Activated CD8-positive, alpha-beta memory T cell treated with anti-CD3 and anti-CD28 coated beads for 1 hour (primary cell): ENCODE measurements at places on chromosomes 2 and 18.

DNA sequence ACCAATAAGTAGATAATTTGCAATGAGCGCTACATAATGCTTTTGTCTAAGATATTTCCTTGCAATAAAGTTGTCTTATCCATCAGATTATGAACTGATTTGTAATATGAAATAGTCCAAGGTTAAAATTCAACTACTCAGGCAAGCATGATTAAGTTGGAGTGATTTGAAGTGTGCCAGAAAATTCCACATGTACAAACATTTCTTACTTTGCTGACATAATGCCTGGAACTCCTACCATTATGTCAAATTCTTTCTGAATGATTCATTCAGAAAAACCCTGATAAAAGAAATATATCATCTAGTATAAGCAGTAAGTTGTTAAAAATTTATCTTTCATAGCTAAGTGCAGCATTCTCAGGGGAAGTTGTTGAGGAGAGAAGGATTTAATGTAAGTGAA, 87.3 kb downstream of the CBLN2 start:
- no peak for DNase-seq

GRCh38 chr2:183604065-183604464, 479.8 kb downstream of the NUP35 start:
- DNase-seq = no peak

- no peak for DNase-seq
Measured at GRCh38 chr2:25817630-25818029, 60.7 kb downstream of the ASXL2 start.

- no peak for DNase-seq
Measured at GRCh38 chr2:33336036-33336625, 140.3 kb upstream of the RASGRP3 start.

DNA sequence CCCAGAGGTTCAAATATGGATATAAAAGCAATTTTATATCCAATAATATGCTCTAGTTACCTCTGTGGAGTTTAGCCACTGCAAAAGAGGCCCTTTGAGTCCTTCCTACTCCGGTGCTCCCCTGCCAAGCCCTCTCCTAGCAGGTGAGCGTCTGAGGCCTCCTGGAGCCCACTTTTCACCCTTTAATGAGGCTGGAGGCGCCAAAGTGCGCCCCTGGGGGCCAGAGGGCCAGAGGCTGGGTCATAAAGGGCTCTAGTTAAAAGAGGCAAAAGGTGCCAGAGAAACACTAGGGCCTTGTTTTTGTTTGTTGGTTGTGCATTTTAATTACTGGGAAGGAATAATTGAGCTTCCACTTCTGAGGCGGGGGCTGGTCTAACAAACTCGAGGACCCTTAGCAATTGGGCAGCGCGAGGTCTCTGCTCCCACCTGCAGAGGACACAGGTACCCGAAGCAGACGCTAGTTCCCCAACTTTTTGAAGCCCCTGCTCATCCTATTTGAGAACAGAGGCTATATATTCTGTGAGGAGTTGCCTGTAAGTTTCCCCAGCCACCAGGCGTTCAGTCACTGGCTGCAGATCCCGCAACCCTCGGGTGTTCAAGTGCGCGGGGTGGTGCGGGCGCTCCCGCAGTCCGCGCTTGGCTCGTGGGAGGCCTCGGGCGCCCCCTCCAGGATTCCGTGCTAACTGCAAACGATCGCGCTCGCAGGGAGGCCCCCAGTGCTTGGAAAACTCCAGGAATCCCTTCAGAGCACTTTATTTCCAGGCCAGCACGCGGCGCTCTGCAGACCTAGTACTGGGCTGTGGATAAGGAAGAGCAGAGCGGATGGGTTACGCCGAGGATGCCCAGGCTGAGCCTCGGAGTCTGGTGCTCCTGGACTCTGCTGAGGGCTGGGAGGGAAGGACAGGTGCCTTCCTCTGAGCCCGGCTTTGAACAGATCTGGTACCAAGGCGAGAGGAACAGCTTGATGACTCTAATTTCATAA, 14.1 kb downstream of the MSGN1 start:
- no peak for DNase-seq

GRCh38 chr18:34956663-34957062, 84.5 kb upstream of the MAPRE2 start:
- no peak for DNase-seq

GRCh38 chr2:176566496-176566895, 297.3 kb downstream of the MTX2 start:
- DNase-seq = no peak

DNA sequence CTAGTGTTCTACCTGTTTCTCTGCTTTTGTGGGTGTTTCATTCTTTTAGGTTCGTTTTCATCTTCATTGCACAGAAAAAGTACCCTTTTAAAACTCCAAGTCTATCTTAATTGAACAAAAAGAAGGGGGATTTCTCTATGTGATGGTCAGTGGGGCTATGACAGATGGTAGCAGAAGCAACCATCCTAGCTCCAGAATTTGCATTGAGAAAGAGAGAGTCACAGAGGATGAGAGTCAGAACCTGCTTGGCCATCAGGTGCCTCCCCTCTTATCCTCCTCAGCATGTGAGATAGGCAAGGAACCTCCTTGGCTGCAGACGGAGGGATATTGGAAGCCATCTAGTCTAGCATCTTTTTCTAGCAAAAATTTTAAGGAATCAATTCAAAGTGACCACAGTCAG, 398.0 kb upstream of the DCC start:
- no peak for DNase-seq

DNA sequence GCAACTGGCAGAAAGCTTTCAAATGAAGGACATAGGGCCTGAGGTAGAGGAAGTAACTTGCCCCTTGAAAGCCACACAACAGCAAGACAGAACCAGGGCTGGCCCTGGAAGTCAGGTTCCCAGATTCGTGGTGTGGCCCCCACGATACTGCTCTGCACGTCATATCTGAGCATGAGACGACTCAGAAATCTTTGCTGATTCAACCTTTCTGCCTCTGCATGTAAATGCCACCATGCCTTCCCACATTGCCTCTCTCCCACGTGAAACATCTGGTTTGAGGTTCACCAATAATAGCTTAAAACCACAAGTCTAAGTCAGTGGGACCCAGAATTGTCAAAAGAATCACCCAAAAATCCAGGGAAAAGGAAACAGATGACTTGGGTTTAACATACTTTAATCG, 214.0 kb upstream of the TRIB2 start:
- no peak for DNase-seq

DNA sequence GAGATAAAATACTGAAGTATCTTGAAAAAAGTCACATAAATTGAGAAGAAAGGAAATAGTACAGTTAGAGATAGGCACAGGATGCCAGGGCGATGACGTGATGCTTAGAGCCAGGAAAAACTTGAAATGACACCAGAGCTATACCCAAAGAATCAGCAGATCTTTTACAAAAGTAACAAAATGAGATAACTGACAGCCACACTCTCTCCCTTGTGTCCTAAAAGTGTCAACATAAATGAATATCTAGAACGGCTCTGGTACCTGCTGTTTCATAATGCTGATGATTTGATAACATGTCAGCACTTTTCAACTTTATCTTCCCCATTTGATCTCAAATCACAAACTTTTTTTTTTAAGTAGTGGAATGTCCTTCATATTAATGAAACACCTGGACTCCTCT, 45.6 kb upstream of the ZC3H15 start:
- no peak for DNase-seq

DNA sequence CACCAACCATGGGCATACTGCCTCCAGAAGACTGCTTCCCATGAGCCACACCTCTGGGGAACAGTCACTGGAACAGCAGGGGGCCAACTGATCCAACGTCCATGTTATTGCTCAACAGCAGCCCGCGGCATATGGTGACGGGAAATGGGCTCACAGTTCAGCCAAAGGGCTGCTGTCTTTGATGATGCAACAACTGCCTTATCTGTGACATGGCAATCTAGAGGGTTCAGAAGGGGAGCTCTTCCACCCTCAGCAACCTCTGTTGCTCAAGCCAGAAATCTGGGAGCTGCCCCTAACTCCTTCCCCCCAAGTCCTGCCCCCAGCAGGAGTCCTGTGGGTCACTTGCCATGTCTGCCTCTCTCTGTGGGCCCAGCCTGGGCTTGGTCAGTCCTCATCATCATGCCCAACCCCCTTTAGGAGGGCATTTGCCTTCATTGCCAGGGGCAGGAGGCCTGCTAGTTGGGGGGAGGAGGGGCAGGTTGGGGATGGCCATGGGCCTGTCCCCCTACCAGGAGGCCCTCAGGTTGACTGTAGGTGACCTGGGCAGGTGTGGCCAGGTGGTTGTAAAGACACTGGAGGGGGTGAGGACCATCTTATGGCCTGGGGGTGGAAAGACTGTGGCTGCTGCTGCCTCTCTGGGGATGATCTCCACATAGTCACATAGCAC, 212.9 kb downstream of the CYP26B1 start:
- DNase-seq = no peak

DNA sequence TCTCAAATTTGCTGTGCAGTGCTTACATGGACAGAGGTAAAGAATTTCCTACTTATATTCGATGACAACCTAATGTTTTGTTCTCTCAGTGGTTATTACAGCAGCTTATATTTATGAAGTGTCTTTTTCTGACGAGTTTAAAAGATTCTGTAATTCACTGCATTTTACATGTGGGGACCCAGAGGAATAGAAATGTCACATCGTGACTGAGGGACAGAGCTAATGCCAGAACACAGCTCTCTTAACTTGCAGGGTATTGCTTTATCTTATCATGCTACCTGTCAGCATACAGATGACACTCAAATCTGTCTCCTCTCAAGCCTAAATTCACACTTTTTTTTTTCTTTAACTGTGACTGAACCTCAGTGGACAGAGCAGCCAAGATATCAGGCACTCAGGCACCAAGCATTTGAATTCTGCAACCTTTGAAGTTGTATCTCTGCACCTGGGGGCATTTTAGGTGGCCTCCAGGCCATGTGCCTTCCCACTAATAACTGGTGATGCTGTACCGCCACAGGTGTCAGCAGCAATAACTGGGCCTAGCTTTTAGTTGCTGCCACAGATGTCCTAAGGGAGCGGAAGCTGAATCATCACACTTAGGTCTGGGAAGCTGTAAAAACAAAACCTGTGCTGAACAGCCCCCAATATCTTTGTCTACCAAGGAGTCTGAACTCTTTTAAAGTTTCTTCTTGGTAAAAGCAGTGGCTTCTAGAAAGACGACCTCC, 315.8 kb upstream of the NRP2 start:
- no peak for DNase-seq

- no peak for DNase-seq
Measured at GRCh38 chr2:186064507-186064906, 325.9 kb downstream of the FSIP2 start.

DNA sequence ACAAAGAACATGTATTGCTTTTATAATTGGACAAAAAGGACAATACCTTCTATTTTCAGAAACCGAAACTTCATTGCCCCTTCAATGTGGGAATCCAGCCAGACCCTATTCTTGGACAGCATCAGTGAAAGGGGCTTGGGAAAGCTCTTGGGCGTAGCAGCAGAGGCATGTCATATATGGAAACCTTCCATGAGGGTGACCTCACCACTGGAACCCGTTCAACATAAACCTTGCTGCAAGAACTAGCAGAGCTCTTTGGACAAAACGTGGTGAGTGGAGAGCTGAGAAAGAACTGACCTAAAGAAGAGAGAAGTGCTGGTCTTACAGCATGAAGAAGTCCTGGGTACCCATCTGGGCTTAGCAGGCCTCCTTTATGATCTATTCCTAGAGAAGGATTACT, 22.7 kb upstream of the ACTG2 start:
- DNase-seq = no peak

DNA sequence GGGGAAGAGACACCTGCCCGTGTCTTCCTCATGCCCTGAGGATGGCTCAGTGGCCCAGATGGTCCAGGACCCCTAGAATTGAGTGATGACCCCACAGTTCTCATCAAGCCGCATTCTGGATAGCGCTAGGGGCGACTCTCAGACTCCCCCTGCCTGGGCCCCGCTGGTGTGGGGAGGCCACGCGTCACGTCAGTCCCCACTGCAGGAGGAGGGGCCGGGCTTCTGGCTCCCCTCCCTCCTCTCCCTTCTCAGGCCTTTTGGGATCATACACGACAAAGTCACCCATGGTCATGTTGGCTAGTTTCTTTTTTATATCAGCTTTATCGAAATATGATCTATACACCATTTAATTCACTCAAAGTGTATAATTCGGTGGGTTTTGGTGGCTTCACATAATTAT, 61.5 kb downstream of the NFATC1 start:
- no peak for DNase-seq

DNA sequence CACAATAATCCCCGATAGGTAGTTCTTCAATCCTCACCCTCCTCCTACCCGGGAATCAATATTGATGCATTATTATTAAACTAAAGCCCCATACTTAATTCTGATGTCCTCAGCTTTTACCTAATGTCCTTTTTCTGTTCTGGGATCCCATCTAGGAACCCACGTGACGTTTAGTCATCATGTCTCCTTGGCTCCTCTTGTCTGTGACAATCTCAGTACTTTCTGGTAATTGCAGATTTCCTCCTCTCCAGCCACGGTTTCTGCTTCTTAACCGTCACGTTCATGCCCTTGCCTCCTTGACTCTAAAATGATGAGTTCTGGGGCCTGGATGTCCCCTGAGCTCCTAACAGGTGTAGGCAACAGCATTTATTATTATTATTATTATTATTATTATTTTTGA, 2.9 kb upstream of the DGKD start:
- DNase-seq = no peak

DNA sequence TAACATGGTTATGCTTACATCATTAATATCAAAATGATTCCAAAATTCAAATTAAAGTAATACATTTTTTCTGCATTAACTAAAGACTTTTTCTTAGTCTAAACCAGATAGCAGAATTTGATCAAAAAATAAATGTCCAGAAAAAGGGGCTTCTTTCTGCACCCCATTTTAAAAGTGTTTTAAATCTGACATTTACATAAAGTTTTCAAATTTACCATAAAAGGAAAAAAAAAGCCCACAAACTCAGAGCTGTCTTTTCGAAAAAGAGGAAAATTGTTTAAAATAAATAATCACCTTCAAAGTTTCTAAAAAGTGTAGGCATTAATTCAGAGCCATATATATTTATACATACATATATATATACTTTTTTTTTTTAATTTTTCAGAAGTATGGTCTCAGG, 1.5 kb downstream of the FASTKD1 start:
- DNase-seq = no peak

GRCh38 chr2:79849949-79850348, 337.1 kb downstream of the CTNNA2 start:
- DNase-seq = no peak

DNA sequence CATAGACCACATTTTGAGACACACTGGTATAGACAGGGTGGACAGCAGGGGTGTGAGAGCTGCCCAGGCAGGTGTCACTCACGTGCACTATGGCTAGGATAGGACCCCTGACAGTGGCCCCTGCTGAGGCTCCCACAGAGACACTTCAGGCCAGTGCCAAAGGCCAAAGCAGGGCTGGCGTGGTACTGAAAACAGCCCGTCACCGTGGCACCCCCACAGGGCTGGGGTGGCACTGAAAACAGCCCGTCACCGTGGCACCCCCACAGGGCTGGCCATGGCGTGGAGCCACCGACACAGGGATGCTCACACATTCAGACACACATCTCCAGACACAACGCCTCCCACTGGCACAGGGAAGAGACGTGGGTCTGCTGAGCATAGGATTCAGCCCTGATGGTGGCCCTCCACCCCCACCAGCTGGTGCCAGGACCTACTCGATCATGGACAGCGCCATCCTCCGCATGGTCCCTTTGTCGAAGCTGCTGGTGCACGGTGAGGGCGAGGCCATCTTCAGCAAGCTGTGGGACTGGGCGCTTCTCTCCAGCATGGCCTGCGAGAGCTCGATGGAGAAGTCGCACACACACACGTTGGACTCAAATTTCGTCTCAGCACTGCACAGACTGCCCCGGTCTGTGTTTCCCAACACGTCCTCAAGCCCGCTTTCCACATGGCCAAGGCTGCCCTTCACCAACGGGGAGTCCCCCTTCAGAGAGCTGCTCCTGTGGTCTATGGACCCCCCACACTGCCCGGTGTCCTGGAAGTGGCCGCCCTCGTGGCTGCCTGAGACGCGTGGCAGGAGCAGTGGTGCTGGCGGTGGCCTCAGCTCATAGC, 34.1 kb downstream of the ANKMY1 start:
- no peak for DNase-seq
